ENCODE measurements at places on chromosomes 5 and 9. TPM values are rescaled to one million over a fixed set of nuclear protein-coding genes. Genes with fewer than 3 reads are reported as not detected.

- H3K27ac ChIP-seq: no peak overlapping the region
- no peaks in the 10 kb centered on the region for H3K27me3 ChIP-seq
- no peak for DNase-seq
- peaks cover 19% of the 10 kb centered on the region for H3K4me1 ChIP-seq
Measured at GRCh38 chr9:125495172-125496119, 211.6 kb downstream of the MAPKAP1 start.

- H3K27me3 ChIP-seq: no peaks in the 10 kb centered on the region
- H3K4me3 ChIP-seq: no peak overlapping the region
- H3K27ac ChIP-seq: peak overlapping the region; percentile 42
- DNase-seq: no peak
- H3K36me3 ChIP-seq: no peaks in the 10 kb centered on the region
Measured at GRCh38 chr9:122086873-122087272, 6.2 kb downstream of the TTLL11 start.

Gene ZNF883
- not detected for total RNA-seq

DNA sequence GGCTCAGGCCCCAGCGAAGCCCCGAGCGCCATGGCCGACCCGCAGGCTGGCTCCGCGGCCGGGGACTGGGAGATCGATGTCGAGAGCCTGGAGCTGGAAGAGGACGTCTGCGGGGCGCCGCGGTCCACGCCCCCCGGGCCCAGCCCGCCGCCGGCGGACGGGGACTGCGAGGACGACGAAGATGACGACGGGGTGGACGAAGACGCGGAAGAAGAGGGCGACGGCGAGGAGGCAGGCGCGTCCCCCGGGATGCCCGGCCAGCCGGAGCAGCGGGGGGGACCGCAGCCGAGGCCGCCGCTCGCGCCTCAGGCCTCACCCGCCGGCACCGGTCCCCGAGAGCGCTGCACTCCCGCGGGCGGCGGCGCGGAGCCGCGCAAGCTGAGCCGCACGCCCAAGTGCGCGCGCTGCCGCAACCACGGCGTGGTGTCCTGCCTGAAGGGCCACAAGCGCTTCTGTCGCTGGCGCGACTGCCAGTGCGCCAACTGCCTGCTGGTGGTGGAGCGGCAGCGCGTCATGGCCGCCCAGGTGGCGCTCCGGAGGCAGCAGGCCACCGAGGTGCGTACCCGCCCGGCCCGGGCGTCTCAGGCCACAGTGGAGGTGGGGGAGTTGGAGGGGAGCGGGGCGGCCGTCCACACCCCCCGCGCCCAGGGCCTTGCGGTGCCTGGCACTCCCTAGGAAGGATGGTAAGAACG, 1.6 kb downstream of the DMRT2 start:
- no peaks in the 10 kb centered on the region for H3K36me3 ChIP-seq
- peak; percentile 71 for DNase-seq
- H3K27ac ChIP-seq: peak overlapping the region; percentile 29

DNA sequence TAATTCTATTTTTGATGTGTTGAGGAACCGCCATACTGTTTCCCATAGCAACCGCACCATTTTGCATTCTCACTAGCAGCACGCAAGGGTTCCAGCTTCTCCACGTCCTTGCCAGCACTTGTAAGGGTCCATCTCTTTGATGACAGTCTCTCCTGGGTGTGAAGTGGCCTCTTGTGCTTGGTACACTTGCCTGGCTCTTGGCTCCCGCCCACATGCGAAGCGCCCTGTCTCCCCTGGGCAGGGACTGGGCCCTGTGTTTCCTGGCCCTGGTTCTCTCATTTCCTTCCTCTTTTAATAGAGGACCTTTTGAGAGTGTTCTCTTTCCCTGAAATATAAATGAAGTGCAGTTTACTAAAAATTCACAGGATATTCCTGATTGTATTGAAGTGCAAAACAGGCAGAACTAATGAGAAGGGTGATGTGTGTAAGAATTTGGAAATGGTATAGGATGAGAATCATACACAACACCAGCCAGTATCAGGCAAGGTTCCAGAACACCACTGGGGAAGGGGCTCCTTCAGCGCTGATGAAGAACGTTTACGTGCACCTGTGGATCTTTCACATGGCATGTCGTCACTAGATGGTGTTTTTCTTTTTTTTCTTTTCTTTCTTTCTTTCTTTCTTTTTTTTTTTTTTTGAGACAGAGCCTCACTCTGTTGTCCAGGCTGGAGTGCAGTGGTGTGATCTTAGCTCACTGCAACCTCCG, 73.0 kb downstream of the EHMT1 start:
- no peak overlapping the region for H3K27ac ChIP-seq
- no peaks in the 10 kb centered on the region for H3K27me3 ChIP-seq
- DNase-seq: no peak
- H3K4me1 ChIP-seq: peaks cover 4% of the 10 kb centered on the region
- no peaks in the 10 kb centered on the region for H3K36me3 ChIP-seq

DNA sequence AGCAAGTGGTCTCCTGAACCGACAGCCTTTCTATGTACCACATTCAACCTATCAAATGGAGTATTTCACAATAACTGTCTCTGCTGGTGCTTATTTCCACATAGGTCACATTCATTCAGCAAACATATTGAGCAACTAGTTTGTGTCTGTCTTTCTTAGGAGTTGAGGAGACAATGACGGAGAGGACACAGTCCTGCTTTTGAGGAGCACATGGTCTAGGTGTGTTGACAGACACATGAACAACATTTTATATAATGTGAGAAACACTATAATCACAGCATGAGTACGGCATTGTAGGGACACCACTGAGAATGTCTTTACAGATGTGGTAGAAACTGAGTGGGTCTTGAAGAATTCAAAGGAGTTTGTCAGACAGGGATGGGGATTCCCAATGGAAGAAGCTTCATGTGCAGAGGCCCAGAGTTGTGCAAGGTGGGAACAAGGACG, 28.5 kb downstream of the NFIL3 start:
- DNase-seq: no peak
- H3K4me1 ChIP-seq: no peaks in the 10 kb centered on the region
- no peak overlapping the region for H3K4me3 ChIP-seq
- H3K27me3 ChIP-seq: no peaks in the 10 kb centered on the region
- H3K36me3 ChIP-seq: no peaks in the 10 kb centered on the region

DNA sequence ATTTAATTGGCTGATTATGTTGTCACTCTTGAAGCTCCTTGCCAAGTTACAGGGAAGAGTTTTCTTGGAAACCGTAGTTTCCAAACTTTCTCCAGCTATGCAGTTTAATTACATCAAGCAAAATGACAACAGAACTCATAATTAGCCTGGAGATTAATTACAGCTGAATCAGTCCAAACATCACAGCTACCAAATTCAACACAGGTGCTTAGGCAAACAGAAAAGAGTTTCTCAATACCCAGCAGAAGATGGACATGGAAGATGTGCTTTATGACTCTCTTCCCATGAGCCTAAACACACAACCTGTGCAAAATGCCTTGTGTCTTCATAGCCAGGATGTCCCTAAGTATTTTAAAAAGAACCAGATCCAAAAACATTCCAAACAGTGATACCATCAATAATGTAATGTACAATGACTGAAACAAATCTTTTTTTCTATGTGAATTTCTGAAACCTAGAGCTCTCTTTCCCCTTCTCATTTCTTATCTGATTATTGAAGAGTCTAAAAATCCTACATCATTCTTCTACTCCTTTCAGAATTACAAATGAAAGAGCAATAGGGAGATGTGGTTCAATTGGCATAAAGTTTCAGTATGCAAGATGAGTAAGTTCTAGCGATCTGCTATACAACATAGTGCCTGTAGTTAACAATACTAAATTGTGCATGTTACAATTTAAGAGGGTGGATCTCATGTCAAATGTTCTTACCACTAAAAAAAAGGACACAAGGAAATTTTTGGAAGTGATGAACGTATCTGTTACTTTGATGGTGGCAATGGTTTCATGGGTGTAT, 124.3 kb downstream of the RASEF start:
- H3K4me3 ChIP-seq: no peak overlapping the region
- no peaks in the 10 kb centered on the region for H3K27me3 ChIP-seq
- H3K36me3 ChIP-seq: no peaks in the 10 kb centered on the region
- no peak overlapping the region for H3K27ac ChIP-seq

Gene PCDHA1
- not detected for total RNA-seq

Gene GABRA6
- not detected for total RNA-seq

- no peak overlapping the region for H3K4me3 ChIP-seq
- no peaks in the 10 kb centered on the region for H3K27me3 ChIP-seq
- no peaks in the 10 kb centered on the region for H3K36me3 ChIP-seq
- peaks cover 27% of the 10 kb centered on the region for H3K4me1 ChIP-seq
- H3K27ac ChIP-seq: no peak overlapping the region
- DNase-seq: no peak
Measured at GRCh38 chr9:128906741-128907140, 14.0 kb upstream of the PHYHD1 start.

Gene C5orf63
- 33.7 TPM for total RNA-seq
